ENCODE measurements at places on chromosomes 5 and 9.

GRCh38 chr9:99855467-99856176 lies 33.9 kb downstream of the NR4A3 start:
- no peak for DNase-seq

DNA sequence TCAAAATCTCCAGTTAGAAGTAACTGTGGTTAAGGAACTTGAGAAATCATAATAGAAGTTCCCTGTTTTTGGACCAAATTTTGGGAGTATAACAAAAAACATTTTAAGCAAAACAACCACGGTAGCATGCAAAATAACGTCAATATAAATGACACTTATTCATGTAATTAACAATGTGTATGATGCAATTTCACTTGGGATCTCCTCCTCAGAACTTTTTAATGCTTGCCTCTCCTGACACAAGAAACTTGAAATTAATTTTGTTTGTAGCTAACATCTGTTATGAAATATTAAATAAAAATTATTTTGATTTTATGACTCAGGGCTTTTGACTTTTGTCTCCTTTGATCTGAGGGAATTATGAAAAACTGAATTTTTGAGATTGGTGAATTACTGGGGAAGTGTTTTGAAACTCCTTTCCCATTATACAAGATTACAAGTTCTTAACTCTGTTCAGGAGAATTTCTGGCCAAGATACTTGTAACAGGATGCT lies 149.7 kb downstream of the ATP10B start:
- no peak for DNase-seq

GRCh38 chr5:150022158-150022531 lies 21.6 kb downstream of the HMGXB3 start:
- no peak for DNase-seq

DNA sequence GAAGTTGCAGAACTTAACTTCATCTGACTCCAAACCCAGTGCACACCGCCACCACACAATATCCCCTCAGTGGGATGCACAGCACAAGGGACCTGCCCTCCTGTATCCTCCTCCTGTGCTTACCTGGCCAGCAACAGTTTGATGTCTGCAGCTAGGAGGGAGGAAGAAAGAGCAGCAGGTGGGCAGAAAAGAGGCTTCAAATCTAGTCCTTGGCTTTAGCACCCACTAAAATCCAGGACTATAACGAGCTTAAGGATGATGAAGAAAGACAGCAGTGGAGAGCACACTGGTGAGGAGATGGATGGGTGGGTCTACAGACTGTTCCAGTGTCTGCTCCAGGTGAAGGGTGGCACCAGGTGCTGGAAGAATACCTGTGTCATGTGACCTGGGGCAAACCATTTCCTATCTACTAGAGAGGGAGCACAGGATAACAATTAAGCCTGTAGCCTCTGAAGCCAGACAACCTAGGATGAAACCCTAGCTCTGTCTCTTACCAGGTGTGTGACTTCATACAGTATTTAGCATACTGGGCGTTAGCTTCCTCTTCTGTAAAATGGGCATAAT lies 100.0 kb downstream of the SH3TC2 start:
- DNase-seq: no peak

DNA sequence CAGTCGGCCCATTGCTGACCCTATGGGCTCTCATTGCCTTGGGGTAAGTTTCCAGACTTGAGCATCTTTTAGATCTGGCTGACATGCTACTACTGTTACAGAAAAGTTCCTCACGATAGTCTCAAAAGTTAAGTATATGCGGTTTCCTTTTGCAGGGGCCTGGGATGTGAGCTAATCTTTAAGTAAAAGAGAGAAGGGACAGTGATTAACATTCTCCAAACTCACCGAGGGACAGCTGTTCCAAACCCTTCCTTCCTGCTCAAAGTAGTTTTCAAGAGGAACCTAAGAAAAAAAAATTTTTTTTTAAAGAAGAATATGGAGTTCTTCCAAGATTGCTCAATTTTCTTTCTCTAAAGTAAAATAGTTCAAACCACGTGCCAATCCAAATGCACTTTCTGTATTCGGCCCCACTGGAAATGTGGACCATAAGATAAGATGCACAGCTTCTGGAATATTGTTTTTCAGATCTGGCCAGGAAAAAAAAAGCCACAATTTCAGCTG lies 168.0 kb upstream of the SPRY4 start:
- DNase-seq: no peak

DNA sequence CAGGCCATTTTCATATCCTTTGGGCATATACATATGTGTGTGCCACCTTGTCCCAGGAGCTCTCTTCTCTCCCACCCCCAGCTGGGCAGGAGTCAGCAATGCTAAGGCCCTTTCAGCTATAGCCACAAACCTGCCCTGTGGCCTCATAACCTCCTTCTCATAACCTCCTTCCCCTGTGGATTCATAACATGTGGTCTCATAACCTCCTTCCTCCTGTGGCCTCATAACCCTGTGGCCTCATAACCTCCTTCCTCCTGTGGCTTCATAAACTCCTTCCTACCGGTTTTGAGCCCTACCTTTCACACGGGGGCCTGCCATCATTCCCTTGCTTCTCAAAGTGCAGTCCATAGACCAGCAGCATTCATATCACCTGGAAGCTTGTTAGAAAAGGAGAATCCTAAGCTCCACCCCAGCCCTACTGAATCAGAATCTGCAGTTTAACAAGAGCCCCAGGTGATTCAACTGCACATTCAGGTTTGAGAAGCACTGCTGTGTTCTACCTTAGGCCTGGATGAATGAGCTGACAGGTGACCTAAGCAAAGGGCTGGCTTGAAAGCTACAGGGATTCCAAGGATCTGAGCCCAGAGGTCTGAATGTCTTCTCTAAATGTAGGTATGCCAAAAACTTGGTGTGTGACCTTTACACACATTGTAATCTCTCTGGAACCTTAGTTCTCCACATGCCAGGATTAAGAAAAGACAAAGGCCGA lies 41.9 kb upstream of the PLPP6 start:
- no peak for DNase-seq

DNA sequence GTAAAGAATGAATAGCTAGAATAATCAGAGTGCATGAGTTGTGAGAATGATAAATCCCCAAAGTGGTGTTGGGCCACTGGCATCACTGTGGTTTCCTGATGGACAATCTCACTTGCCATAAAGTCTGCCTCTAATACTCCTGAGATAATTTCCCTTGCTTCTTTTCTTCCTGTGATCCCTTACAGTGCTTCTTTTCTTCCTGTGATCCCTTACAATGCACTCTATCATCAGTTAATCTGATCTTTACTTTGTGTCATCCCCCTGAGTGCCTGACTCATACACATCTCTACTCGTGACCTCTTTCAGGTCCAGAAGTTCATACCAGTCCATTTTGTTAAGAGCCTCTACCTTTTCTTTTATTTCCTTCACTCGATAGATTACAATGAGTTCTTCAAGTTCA lies 418.3 kb downstream of the HCN1 start:
- DNase-seq: no peak

- no peak for DNase-seq
These were observed 147.8 kb downstream of the CACNA1B start for GRCh38 chr9:138025417-138025816.

DNA sequence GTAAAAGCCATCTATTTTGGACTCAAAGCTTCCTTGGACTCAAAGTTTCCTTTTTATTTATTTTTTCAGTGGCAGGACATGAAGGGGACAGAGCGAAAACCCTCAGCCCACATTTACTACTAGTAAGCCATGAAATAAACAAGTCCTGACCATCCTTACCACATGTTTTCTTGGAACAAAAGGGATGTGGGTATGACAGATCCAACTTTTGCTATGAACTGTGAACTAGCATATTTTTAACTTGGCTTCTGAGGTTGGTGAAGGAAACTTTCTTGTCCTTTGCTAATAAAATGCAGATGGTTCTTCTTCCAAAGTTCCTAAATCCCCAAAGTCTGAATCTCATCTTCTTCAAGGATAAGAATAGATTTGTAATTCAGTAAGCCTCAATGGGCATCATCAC lies 122.7 kb upstream of the TNC start:
- no peak for DNase-seq

GRCh38 chr5:32020946-32021345 lies 153.2 kb downstream of the GOLPH3 start:
- DNase-seq: no peak

DNA sequence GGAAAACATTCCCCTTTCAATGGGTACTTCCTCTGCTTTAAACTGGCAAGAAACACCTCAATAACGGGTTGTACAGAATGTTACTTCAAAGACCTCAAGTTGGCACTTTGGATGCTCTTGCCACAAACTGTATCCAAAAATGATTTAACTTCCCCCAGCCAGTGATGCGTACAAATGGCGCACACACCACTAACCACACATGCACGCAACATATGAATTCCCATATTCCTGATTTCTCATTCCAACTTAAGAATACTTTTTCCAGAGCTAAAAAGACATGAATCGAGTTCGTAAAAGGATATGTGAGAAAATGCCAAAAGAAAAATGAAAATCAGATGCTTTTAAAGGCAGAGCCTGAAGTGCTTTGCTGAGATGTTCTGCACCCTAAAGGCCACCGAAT lies 388.0 kb upstream of the PIK3R1 start:
- no peak for DNase-seq

GRCh38 chr5:172194985-172195774 lies 1.2 kb downstream of the EFCAB9 start:
- no peak for DNase-seq

DNA sequence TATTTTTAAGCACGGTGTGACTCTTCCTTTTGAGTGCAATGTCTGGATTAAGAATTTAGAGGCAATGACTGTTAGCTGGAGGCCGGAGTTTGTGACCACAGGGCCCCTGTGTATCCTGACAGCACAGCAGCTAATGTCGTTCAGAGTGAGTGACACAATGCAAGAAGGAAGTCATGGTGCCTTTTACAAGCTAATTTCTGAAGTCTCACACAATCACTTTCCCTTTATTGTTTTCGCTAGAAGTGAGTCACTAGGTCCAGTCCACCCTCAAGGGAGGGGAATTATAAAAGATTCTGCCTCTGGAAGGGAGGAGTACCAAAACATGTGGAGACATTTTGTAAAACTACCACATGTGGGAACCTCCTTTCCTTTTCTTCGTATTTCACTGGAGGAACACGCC lies 185.5 kb upstream of the FGF10 start:
- no peak for DNase-seq

DNA sequence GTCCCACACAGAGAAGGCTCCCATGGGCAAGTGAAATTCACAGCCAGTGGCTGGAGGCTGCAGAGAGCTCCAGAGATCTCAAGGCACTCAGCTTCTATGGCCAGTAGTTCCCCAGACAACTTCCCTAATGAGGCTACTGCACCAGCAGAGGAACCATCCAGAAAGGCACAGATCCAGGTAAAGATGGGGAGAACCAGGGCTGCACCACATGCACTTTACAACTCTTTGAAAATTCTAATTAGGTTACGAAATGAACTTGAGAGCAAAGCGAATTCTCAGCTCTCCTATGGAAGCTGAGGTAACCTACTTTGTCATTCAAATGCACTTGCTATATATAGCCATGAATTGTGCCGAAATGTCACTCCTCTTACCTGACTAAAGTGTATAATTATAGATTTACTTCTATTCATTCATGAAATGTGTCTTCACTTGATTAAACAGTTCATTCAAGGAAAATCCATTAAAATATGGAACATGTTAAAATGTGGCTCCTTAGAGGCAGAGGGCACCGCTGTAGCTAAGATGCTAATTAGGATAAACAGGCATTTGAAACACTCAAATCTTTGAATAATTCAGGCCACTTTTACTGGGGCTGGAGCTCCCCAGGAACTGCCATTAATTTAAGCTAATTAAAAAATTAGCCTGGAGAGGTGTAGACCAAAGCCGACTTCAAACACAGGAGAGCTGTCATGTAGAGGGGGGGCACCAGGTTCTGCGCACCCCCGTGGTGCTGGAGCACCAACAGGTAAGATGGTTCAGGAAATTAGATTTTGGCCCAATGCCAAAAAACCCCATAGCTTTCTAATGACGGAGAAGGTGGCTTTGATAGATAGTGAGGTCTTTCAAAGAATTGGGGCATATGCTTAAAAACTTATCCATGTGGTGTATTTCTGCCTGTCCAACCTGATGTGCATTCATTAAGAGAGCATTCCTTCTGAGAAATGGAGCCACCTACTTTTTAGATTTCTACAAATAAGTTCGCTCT lies 204.1 kb downstream of the GABBR2 start:
- DNase-seq: no peak

DNA sequence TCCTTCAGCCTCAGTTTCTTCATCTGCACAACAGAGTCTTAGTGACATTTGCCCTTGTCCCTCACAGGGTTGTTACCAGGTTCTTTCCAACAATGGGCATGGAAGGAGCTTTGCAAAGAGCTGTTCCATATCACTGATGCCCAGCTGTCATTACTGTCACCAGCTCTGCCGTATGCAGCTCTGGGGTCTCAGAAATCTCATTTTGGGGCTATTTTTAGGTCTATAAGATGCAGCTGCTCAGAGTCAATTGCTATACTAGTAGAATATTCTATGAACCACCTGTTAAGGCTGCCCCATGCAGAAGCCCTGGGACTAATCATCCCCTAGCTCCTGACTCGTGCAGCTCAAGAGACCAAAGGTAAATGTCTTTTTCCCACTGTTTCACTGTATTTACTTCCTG lies 105.1 kb upstream of the TNPO1 start:
- no peak for DNase-seq

DNA sequence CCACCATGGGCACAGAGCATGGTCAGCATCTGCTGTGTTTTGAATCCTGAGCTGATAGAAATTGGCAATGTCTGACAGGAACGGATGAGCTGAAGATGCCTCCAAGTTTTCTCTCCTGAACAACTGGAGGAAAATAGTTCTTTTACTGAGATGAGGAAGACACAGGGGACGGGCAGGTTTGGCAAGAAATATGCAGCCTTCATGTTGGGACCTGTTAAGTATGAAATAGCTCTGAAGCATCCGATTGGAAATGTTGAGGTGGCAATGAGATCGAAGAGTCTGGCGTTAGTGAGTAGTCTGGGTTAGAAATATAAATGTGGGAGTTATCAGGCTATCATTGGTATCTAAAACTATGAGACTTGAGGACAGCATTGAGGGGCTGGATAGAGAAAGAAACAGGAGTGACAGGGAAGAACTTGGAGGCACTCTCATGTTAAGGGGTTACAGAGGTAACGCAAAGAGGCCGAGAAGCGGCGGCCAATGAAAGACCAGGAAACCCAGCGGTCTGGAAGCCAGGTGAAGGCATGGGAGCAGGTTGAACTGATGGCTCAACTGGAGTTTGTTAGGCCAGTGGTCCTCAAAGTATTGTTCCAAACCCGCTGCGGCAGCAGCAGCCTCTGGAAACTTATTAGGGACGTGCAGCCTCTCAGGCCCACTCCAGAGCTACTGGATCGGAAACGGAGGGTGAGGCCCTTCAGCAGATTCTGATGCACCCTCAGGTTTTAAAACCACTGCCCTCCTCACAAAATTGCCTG lies 1.0 kb upstream of the MAMDC2 start:
- DNase-seq: no peak

- no peak for DNase-seq
These were observed 12.8 kb upstream of the TEX48 start for GRCh38 chr9:114694719-114695269.

- DNase-seq: no peak
These were observed 477.8 kb downstream of the CCDC171 start for GRCh38 chr9:16030528-16031185.

All from NCI-H774 (cell line).